ENCODE measurements at places on chromosomes 6 and 20.

DNA sequence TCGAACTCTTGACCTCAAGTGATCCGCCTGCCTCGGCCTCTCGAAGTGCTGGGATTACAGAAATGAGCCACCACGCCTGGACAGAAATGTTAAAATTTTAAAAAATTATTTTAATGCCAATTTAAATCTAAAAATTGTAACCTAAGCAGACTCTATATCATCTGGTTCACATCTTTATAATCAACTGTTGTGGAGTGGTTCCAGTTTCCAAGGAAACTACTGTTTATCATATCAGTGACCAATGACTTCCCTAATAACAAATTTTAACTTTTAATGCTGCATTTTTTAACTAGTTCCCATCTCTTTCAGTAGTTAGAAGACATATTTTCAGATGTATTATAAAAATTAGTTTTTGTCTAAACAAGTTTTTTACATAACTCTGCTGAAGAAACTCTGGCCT, 5.2 kb upstream of the BTN3A2 start:
- no peak for DNase-seq

- DNase-seq = no peak
Measured at GRCh38 chr6:15410126-15410391, 164.2 kb downstream of the JARID2 start.

- no peak for DNase-seq
Measured at GRCh38 chr6:73508776-73509175, 12.1 kb downstream of the EEF1A1 start.

GRCh38 chr6:125196613-125197012, 43.0 kb downstream of the TPD52L1 start:
- no peak for DNase-seq

DNA sequence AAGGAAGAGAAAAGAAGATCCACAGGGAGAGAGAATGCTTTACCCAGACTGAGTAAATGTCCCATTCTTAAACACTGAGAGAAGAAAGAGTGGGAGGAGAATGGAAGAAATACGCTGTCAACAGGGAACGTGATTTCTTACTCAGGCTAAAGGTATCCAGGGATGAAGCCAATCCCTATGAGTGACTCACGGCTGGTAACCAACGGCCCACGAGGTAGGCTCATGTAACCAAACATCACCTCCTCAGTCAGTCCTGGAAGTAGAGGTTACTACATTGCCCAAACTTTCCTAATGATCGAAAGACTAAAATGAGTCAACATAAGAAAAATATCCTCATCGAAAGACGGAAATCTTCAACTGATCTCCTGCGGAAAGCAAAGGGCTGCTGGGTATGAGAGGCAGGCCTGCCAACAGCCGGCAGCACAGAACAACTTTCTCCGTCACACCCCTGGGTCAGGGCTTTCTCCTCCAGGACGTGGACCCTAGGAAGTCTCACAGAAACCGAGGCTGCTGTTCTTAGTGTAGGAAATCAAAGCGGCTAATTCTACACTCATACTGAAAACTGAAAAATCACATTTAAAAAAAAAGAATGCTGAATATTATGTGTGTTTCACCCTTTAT, 292.6 kb downstream of the GMDS start:
- no peak for DNase-seq

DNA sequence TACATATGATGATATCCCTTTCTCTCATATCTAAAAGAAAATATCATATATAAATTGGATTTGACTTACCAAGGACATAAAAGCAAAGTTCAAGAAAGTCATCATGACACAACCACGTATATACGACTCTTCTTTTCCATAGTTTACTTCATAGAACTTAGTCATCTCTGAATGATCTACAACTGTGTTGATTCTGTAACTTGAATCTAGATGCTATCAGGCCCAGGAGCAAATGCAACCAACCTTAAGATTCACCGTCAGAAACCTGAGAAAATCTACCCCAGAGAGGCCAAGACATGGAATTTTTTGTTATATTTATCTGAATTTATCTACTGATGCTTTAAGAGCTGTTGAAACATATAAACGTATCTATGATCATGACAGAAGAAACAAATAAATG, 165.6 kb downstream of the PDE10A start:
- no peak for DNase-seq

DNA sequence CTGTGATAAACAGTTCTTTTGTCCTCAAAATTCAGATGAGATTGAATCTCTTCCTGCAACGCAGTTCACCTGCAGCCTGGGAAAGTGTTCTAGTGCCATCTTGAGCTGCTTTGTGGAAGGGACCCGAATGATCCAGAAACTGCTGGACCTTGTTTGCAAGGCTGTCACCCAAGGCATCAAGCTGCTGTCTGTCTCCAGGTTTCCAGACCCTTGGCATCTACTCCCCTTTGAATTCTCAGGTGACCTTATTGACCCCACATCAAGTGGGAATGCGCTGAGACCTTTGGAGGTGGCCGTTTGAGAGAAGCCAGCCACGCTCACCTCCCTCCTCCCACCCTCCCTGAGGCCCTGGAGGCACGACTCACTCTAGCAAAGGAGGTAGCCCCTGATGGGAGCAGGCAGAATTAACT, 112.5 kb downstream of the EDN3 start:
- DNase-seq = no peak

DNA sequence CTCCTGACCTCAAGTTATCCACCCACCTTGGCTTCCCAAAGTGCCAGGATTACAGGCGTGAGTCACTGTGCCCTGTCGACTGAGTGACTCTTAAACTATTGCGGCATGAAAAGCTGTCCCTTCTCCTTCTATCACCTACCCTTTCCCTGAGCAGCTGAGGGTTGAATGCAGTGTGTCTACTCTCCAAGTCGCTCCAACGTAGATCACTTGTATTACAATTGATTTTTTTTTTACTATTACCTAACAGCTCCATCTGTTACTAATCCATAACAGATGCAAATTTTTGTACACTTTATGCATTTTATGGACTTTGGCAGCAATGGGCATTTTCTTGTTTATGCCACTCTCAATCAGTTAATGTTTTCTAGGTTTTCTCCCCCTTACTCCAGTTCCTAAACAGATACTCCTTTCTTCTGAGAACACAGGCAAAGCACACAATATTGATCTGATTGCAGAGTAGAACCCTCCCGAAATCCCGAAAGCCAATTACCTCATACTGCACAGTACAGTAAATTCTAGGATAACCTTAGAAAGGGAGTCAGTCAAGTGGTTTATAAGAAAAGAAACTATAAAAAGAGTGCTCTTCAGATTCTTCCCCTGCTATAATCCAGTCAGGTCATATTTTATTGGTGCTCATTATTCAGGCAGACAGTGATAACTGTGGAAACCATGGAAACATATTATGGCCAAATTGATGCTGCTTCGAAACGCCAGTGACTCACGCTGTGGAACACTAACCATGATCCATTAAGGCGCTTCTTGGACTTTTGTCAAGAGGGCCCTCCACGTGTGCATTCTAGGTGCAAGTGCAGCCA, 273.0 kb downstream of the ADGB start:
- no peak for DNase-seq

- DNase-seq = no peak
Measured at GRCh38 chr6:157649311-157650260, 173.5 kb upstream of the SNX9 start.

GRCh38 chr6:45815466-45816125, 200.1 kb downstream of the CLIC5 start:
- DNase-seq = no peak

GRCh38 chr6:12008366-12009179, 3.5 kb upstream of the HIVEP1 start:
- peak; percentile 44 for DNase-seq

GRCh38 chr20:13180986-13181889, 39.8 kb upstream of the ISM1 start:
- DNase-seq = no peak

DNA sequence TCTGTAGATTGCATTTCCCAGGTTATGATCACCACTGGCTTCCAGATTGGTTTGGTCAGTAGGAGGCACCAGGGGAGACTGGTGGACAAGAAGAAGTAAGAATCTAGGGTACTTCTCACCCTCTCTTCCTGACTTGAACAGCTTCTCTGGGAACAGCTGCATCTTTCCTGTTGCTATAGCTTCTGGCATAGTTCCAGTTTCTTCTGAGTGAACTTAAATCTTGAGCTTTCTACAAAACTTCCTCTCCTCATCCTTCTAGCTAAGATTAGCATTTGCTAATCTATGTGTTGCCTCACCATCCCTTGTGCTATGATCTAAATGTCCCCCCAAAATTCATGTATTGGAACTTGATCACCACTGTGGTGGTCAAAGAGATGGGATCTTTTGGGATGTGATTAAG, 724.6 kb downstream of the UTRN start:
- DNase-seq = no peak

- no peak for DNase-seq
Measured at GRCh38 chr20:62605236-62605943, 36.9 kb upstream of the SLCO4A1 start.

GRCh38 chr6:139531148-139532115, 157.0 kb upstream of the CITED2 start:
- no peak for DNase-seq

DNA sequence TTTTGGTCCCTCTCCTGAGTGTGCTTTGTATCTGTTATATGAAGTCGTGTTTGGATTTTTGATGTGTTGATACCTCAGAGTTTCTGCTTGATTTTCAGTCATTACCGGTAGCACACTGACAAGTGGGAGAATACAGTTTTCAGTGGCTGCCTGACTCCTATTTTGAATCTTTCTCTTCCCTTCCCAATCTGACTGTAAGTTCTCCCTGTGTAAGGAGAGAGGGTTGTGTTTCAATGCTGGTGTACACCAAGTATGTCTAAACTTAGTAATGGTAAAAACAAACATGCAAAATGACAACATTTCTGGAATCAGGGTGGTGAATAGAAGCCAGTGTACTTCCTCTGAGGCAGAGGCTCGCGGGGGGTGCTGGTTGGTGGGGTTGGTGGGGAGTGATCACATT, 103.4 kb downstream of the HIVEP1 start:
- no peak for DNase-seq

DNA sequence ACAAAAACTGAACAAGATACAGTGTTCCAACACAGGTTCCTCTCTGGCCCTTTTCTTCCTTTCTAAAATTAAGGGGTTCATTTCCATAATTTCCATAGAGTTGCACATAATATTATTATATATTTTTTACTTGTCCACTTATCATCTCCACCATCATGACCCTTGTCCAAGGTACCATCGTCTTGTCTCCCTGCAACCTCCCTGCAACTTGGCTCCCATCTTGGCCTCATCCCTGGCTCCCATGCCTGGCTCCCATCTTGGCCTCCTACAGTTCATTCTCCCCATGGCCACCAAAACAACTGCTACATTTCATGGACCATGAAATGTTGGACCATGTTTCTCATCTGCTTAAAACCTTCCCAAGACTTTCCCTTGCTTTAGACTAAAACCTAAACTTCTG, 3.1 kb upstream of the KCNB1 start:
- no peak for DNase-seq

- DNase-seq = no peak
Measured at GRCh38 chr6:151276112-151276740, 36.5 kb downstream of the AKAP12 start.

- no peak for DNase-seq
Measured at GRCh38 chr20:18728870-18729224, 84.7 kb upstream of the SCP2D1 start.

DNA sequence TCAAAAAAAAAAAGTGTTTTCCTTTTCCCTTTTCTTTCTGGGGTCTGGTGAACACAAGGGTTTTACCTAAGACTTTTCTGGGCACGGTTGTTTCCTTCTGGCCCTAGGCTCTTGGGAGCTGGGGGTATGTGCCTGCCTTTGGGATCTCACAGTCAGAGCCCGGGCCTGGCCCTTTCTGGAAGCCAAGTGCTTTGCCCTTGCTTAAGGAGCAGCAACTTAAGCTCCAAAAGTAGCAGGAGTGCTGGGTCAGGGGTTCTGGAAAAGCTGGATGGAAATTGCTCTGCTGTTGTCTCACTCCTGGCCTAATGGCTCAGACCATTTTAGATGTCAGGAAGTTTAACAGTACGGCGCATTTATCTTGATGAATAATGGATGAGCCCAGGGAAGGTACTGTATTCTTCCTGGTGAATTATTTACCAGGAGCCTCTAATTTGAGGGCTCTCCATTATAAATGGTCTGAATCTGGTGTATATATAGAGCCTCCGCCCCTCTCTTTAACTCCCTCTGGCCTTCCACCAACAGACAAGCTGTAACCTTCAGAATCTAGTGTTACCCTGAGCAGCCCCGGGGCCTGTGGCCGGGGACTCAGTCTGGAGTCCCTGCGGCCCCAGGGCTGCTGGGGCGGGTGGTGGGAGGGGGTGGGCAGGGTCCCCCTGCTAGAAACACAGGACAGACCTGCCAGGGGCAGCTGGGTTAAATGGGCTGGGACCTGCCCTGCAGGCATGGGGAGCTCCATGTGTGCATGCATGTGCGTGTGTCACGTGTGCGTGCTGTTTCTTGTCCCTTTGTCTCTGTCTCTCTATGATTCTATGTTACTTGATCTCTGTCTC, 37.5 kb downstream of the PTK7 start:
- DNase-seq = no peak

DNA sequence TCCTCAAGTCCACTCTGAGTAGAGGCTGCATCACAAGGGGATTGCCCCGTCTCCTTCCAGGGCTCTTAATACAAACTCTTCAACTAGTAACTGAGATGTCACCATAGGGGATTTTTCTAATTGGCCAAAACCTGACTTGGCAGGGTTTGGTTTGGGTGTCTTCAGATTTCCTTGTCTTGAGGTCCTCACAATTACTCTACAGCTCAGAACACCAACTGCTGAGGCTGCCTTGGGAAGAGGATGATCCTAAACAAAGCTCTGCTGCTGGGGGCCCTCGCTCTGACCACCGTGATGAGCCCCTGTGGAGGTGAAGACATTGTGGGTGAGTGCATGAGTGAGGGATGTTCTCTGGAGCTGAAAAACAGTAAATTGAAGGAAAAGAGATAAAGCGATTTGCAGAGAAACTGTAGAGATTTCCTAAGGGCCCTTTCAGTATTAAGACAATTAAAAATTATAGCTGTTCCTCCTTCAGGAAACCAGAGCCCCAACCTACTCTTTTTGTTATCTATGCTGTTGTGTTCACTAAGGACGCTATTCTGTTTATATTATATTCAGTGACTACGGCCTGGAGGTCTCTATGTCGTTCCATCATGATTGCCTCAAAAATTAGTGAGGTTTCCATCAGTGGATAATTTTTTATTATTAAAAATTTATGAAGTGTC, at the start of gene HLA-DQA1:
TSS of gene HLA-DQA1 (plus strand) at position 188 of the 662 bp plus-strand sequence. CDS start at position 241, 53 bp downstream.
- DNase-seq = no peak

DNA sequence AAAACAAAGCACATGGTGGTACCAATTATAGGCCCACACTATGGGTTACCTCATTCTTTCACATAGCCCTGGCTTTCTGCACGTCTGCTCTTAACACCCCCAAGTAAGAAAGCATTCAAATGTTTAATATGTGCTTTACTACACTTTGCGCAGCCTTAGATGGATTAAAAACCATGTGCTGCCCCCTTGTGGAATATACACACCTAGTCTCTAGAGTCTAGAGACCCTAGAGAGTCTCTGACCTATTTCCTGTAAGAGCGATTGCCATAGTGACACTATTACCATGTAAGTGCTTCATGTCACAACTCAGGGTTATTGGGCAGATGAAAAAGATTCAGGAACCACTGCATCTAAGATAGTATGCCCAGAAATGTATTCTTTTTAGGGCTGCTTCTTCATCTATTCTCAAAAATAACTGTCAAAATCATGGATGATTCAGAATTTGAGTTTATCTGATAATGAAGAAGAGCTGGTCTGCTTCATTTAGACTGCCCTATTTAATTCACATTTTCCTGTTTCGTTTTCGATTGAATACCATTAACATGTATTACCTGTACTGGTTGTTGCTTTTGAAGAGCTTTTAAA, 186.3 kb downstream of the ADGB start:
- DNase-seq = no peak

- no peak for DNase-seq
Measured at GRCh38 chr20:1761116-1761515, 103.5 kb upstream of the SIRPG start.

GRCh38 chr6:48037946-48038345, 73.1 kb downstream of the PTCHD4 start:
- DNase-seq = no peak

- no peak for DNase-seq
Measured at GRCh38 chr6:20811109-20811761, 277.0 kb downstream of the CDKAL1 start.
